Fibroblast of skin of right biceps (primary cell): ENCODE measurements at places on chromosomes 4 and X.

DNA sequence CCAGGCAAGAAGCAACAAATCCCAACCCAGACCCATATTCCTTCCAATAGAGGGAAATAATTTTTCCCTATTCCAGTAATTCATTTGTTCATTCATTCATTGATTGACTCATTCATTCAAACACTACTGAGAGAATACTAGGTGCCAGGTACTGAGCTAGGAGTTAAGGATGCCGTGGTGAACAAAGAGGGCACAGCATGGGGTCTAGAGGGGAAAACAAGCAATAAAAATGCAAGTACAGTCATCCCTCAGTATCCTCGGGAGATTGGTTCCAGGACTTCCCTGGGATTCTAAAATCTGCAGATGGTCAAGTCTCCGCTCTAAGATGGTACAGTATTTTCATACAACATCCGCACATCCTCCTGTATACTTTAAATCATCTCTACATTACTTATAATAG is 18.7 kb downstream of the RASGEF1B start:
- DNase-seq, result no peak

DNA sequence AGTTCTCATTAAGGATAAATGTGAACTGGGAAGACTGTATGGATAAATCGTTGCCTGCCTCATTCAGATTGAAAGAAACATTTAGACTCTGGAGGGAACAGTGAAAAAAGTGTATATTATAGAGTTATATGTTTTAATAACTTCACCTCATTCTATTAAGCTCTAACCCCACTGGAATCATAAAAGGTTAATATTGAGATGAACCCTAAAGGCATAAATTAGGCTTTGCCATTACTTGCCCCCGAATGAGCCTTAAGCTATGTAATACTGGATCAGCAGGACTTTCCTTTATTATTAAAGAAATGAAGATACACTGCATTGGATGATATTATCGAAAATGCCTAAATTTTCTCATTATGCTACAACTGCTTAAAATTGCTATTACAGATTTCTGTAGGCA is 44.1 kb upstream of the SPANXD start:
- DNase-seq, result no peak

- peak; percentile 52 for DNase-seq
These were observed 46.0 kb upstream of the TMPRSS11F start for GRCh38 chr4:68175562-68176155.

GRCh38 chrX:69000877-69001276 is 164.4 kb downstream of the PJA1 start:
- no peak for DNase-seq

GRCh38 chr4:8235224-8235623 is 34.3 kb upstream of the HTRA3 start:
- DNase-seq, result no peak

DNA sequence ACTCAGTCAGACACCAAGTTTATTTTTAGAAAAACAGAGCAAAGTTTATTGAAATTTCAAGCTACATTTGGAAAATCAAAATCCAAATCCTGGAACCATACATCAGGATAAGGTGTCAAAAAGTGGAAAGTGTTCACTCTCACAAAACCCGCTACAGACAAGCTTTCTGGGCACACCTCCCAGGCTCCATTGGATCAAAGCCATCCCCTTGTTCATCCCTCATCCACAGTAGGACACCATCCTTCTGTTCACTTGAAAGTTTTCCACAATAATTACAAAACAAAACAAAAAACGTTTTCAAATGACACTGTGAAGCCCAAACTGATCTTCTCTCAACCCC is 62.4 kb downstream of the TSC22D3 start:
- no peak for DNase-seq

- peak; percentile 70 for DNase-seq
These were observed 209.3 kb downstream of the CHIC2 start for GRCh38 chr4:53854991-53855568.

DNA sequence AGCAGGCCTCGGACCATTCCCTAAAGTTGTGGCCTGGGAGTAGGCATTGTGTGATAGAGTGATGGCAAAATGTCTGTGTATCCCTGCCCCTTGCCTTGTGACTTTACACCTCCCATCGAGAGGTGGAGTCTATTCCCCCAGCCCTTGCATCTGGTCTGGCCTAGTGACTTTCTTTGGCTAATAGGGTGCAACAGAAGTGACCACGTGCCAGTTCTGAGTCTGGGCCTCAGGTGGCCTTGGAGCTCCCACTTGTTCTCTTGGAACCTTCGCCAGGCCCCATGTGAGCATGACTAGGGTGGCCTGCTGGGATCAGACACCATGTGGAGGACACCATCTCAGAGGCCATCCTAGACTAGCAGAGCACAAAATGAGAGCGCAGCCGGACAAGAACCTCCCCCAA is 3.9 kb upstream of the RNF4 start:
- no peak for DNase-seq

DNA sequence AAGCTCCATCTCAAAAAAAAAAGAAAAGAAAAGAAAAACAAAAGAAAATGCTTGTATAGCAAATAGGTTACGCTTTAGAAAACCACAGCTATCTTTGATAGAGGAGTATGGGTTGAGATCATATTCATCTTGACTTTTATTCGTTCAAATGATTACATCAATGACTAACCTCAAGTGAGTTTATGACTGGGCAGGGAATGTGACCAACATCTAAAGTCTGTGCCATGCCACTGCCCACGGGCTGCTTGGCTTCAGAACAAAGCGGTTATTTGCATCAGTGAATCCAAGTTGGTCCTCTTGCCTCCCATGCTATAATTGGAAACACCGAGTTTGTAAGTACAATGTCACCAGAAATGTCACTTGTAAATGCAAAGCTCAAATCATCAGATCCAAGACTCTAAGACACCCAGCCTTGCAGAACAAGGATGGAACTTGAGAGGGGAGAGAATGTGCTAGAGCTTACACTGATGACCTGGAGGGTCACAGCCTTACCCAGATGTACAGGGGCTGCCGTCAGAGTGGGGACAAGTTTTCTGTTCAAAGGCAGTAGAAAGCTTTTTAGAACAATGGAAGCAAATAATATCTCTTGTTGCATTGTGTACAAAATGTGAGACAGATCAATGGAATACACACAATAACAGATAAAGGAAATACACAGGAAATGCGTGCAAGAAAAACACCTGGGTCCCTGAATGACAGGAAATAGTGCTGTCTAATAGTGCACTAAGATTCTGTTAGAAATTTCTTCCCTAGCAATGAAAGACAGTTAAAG is 8.4 kb upstream of the OPN1LW start:
- DNase-seq, result no peak

GRCh38 chr4:151798678-151799416 is 38.0 kb upstream of the GATB start:
- no peak for DNase-seq

- no peak for DNase-seq
These were observed 1078.6 kb downstream of the FAM133A start for GRCh38 chrX:94752434-94753169.

DNA sequence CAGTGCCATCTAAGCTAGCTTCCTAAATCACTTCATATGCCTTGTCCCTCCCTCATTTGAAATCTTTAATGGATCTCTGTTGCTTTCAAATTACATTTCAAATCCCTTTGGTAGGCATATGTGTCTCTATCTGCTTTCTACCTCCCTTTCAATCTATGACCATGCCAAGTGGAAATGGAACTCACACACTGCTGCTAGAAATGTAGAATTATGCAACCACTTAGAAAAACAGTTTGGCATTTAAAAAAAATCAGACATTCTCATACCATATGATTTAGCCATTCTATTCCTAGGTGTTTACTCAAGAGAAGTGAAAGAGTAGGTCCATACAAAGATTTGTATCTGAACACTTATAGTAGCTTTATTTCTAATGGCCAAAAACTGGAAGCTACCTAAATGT is 413.5 kb upstream of the INTU start:
- DNase-seq, result no peak

DNA sequence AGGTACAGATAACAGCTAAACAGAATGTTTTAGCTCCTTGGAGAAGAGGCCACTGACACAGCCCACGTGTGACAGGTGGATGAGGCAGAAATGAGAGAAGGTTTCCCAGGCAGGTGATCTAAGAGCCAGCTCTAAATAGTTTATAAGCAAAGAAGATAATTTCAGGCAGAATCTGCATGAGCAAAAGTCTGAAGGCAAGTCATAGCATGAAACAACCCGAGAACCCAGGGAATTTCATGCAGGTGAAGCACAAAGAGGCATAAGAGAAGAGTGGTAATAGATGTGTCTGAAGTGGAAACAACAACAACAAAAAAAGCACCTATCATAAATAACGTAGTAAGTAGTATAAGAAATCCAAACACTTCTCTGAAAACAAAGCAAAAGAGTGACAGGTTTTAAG is 275.8 kb upstream of the CPEB2 start:
- no peak for DNase-seq

GRCh38 chr4:86448871-86449270 is 89.0 kb upstream of the MAPK10 start:
- DNase-seq, result no peak

GRCh38 chrX:102624105-102624504 is 24.8 kb downstream of the ARMCX5 start:
- DNase-seq, result no peak

- no peak for DNase-seq
These were observed 134.7 kb downstream of the KLF8 start for GRCh38 chrX:56366901-56367300.

GRCh38 chr4:128854433-128854832 is 44.9 kb downstream of the JADE1 start:
- peak; percentile 83 for DNase-seq

DNA sequence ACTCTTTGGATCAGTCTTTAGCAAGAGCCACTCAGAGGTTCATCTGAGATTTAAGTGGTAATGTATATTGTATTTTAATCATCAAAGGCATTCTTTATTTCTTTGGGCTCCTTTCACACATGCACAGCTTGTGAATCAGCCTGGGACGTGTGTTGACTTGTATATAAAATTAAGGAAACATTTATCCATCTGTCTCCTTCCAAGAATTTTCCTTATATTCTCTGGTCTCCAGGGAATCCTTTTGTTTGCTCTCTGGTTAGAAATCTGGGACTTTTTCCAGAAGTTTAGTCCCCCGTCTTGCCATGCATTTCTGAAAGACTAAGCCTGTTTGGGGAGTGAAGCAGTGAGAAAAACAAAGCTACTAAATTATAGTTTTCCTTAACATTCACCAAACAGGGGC is 212.3 kb downstream of the DCAF12L2 start:
- DNase-seq, result peak; percentile 56

DNA sequence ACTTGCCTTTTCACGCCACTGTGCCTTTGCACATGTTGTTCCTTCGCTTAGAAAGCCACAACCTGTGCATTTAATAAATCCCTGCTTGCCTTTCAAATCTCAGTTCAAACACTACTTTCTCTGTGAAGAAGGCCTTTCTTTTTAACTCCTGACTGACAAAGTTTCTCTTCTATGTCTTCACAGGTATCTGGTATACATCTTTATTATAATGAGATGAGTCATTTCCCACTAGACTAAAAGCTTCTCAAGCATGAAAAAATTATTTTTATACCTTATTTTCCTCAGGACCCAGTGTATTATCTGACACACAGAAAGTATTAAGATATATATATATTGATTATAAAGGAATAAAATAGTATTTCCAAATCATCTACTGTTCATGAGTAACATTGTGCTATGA is 189.9 kb downstream of the TBCK start:
- no peak for DNase-seq

DNA sequence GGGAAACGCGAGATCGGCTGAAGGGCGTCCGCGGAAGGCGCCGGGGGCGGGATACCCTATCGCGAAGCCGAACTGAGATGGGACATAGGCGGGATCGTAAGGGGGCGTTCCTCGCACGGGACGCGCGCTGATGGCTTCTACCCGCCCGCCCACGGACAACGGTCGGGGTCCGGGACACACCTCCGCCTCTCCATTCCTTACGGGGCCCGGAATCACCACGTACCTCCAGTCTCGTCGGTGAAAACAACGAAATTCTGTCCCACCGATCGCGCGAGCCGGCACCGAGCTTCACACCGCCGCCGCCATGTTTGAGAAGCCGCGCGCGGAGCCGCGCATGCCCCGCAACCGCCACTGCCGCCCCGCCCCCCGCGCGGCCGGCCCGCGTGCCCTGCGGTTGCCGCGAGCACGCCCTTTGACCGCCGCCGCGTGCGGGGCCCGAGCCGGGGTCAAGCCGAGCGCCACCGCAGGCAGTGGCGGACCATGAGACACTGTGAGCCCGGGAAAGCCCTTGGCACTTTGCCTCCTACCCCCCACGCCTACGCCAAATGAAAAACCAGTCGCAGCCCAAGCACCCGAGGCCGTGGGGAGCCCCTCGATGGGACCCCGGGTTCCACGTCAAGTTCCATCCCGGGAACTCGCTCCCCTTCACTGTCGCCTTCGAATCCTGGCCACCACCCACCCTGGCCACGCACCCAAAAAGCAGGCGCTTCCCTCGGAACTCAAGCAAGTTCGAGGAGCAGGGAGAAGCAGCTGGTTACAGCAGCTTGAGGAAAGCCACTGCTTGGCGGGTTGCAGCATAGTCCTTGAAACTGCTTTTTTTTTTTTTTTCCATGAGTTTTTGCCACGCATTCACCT is at the start of gene SCML2:
TSS of gene SCML2 (minus strand) at position 320 of the 855 bp plus-strand sequence. CDS start 20,617 bp downstream, outside the sequence.
- DNase-seq, result peak; percentile 43

DNA sequence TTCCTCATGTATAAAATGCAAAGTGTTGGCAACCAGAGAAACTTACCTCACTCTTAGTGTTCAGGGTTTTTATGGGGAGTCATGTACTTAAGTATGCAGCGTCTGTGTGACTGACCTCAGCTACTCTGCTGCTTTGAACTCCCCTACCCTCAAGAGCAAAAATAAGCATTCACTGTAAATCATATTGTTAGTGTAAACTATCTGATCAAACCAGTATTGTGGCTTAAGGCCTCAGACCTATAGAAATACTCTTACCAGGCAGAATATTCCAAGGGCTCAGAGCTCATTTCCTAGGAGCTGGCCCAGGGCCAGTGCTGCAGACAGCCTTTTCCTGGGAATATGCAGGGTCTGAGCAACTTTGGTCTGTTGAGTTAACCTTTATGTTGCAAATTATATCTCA is 453.1 kb downstream of the CCSER1 start:
- DNase-seq, result no peak

DNA sequence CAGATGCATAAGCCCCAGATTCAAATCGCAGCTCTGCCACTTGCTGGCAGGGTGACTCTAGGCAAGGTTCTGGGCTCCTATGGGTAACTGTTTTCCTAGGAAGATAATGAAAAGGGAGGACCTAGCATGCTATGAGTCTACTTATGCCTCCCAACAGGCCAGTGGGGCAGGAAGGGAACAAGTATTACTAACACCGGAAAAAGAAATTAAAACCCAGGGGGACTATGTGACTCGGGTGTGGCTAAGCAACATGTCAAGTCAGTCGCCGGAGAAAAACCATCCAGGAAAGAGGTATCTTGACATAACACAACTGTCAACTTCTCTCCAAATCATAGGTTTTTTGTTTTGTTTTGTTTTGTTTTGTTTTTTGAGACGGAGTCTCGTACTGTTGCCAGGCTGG is 45.5 kb upstream of the RBPJ start:
- DNase-seq, result no peak

- peak; percentile 20 for DNase-seq
These were observed 6.6 kb upstream of the GBA3 start for GRCh38 chr4:22686141-22686540.

DNA sequence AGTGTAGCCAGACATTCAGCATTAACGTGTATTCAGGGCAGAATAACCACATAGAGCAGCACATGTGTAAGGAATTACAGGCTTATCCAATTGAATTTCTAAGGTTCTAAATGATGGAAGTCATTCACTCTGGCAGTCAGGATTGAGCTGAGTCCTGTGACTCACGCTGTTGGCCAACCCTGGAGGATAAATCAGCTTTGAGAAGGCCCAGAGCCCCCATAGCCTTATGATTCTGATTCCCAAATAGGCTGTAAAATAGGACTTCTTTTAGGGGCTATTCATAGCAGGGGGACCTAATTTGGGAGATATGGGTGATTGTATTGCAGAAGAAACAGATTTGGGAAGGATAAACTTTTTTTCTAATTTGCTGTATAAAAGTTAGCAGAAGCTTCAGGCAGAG is 8.1 kb upstream of the HPF1 start:
- DNase-seq, result peak; percentile 92
